ENCODE measurements at places on chromosomes 1 and 21.

GRCh38 chr1:27102707-27103468, 52.0 kb downstream of the SLC9A1 start:
- DNase-seq: peak; percentile 14

GRCh38 chr21:31221043-31221442, 123.0 kb downstream of the TIAM1 start:
- DNase-seq: no peak

DNA sequence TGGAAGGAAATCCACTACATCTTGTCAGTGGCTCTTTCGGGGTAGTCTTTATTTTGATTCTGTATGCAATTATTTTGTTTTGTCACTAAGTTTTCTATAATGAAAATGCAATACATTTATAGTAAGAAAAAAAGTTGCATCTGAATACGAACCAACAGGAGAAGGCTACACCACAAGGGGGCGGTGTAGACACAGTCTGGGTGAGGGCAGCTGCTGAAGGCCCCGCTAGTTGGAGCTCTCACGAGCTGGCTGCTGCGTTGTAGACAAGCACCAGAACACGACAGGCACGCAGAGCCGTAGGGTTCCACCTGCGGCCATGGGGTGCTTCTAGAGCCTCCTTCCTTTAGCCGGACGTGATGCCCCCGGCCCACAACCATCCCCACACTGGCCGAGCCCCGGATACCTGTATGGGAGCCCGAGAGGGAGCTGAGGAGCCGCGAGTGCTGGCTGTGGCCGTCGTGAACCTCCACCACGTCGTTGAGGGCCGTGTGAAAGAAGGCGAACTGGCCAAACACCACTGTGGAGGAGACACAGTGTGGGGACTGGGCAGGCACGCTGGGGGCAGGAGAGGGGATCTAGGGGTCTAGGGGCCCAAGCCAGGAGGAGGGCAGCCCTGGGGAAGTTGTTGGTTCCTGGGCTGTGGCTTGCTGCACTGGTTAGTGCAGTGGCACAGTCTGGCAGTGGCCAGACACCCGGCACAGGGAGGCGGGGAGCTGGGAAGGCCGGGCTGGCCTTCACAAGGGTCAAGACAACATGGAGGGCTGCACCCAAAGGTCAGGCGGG, 160.8 kb downstream of the ZSCAN20 start:
- peak; percentile 74 for DNase-seq

DNA sequence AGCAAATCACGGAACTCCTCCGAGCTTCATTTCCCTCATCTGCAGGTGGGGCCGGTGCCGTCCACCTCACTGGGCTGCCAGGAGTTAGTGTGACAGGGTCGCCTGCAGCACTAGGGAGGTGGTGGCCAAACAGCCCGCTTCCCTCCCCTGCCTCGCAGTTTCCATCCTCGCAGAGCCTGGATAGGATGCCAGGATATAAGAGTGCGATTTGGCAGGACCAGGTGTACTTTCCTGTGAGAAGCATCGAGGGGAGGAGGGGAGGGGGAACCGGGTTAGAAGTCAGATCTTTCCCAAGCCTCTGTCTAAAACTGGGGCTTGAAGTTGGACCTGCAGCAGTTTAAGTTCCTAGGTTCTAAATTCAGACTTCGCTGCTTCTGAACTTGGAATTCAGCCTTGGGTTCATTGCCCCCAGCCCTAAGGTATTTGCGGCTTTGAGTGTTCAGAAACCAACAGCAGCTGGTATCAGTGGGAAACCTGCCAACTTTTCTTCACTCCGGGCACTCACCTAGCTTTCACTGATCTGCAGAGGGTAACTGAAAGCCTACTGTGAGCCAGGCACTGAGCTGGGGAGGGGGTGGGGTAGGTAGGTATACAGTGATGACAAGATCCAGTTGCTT, 1.7 kb upstream of the JUN start:
- DNase-seq: no peak

GRCh38 chr1:10057343-10057742, 24.6 kb downstream of the UBE4B start:
- DNase-seq: no peak

- no peak for DNase-seq
Observed at GRCh38 chr1:67893126-67893495, 59.8 kb upstream of the GNG12 start.

GRCh38 chr1:40810927-40811326, 27.3 kb downstream of the KCNQ4 start:
- DNase-seq: no peak

GRCh38 chr1:41765152-41765551, 153.6 kb downstream of the HIVEP3 start:
- no peak for DNase-seq

GRCh38 chr1:62438163-62438562, 1.3 kb downstream of the USP1 start:
- no peak for DNase-seq

DNA sequence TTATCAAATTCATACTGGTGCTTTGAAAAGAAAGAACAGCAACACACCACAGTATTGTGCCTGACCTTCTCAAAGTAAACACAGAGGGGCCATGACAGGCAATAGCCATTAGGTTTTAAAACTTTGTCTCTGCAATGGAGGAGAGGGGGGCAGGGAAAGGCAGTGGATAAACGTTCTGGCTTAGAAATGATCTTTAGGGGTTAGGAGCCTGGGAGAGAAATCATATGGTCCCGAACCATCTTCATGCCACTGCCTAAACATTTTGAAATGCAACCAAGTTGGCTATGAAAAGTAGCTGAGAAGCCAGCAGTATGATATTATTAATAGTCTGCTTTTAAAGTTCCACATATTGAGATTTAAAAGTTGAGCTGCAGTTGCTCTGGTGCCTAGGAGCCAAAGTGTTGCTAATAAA, 39.8 kb downstream of the PLPP3 start:
- no peak for DNase-seq

DNA sequence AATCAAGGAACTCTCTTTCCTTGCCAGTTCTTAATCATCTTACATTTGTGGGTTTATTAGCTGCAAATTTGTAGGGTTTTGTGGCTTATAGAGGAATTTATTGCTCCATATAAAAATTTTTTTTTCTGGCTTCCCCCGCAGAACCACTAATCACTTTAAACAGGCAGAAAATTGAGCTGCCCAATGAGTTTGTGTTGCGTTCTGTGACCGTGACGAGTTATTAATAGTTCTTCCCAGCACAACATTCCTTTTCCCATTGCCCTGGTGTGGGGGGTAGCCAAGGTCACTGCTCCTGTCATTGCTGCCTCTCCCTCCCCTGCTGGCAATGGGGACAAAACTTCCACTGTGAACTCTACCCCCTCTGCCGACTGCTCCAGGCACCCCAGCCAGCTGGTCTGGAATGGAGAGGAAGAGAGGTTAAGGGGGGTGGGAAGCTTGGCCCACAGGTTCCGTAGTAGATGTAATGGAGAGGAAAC, 55.1 kb downstream of the UBE2T start:
- no peak for DNase-seq

GRCh38 chr1:7470904-7471638, 300.0 kb upstream of the VAMP3 start:
- DNase-seq: no peak

All from NCI-H187 (cell line).